NCI-H226 (cell line): ENCODE measurements at places on chromosomes 12 and 14.

DNA sequence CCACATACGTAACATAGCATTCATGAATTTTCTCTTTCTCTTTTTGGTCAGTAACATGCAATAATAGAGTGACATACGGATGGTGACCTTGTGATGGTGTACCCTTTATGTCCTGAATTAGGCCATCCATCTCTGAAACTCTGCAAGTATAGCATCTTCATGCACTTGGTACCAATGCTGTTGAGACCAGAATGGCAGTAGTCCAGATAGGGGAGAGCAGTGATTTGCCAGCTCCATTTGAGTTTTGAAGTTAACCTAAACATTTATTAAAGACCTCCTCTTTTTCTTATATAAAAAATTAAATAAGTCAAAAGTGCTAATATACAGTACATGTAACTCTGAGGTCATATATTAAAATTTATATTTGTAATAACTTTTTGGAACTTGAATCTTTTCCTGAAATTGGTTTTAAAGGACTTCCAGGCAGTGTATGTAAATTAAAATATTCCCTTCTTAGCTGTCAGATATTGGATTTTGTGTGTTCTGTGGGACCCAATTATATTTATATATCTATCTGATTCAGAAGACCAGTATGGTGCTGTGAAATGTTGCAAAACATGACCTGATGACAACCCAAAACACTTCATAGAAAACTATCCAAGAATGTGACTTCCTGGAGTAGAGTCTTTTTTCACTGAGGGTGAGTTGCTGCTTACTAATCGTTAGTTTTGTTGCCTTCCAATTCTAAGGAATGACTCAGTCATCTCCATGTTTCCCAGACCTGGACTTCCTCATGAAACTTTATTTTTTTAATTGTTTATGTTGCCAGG, 3.5 kb downstream of the ELK3 start:
- peak; percentile 83 for DNase-seq

DNA sequence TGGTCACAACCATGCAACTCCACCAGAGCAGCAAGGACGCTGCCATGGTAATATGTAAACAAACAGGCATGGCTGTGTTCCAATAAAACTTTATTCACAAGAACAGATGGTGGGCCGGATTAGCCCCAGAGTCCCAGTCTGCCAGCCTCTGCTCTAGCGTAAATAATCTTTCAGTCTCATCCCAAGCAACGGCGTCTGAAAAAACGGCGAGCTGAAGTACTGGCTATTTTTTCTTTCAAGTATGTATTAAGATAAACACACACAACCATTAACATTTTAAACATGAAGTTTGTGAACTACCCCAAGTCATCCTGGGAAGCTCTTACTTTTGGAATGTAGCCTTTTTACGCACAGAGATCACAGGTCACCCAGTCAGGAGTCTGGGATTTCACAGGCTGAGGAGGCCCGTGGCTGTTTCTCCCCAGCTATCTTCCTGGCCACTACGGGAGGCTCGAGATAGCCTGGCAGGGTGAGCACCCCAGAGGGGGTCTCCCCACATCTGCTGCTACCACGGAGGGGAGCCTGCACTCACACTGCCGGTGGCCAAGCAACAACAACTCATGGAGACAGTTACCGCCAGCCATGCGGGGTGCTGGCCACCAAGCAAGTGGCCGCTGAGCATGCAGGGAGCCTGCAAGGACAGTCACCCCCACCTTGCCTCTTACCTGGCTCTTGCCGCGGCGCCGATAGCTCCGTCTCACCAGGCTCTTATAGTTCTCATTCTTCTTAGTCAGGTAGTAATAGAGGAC, 124.6 kb downstream of the RFLNA start:
- DNase-seq = no peak

GRCh38 chr12:126418400-126418799, 1353.2 kb downstream of the AACS start:
- no peak for DNase-seq

DNA sequence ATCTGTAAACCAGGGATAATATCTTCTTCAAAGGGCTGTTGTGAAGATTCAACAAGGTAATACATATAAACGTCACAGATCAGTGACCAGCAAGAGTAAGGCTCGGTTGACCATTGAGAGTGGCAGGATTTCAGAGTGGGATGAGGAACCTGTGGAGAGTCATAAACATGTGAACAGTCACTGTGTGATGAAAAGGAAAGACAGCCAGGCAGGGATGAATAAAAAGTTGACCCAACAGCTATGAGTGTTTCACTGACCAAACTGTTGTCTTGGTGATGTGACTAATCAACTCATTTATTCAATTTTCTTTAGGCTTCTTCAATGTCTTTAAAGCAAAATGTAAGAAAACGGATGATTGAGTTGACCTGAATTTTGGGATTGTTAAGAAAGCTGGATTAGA, 8.6 kb upstream of the FRMD6 start:
- peak; percentile 51 for DNase-seq

DNA sequence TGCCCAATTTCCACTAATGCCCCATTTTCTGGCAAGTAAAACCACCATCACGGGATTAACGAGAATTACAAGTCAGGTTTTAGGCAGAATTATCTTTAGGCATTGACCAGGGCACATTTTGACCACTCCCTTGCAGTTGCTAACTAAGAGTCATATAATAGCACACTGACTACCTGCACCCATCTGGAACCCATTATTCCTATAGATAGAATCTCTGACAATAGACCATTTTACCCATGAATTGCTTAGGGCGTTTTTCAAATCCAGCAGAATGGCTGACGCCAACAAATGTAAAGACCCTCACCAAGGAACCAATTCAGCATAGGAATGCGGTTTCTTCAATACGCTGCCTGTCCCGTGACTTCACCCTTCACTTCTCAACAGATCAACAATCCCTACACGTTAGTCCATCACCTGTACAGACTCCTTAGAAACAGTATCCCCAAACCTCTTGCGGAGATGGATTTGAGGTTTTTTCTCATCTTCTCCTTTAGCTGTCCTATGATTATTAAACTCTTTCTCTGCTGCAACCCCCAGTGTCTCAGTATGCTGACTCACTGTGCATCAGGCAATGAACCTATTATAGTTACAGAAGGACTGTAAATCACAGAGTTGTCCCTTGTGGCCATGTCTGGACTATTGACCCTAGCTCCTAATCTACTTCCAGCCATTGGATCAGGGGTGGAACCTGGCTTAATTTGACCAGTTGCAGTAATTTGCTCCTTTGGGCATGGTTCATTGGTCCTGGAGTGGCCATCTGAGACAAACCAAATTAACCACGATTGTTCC, 177.3 kb upstream of the PLXNC1 start:
- DNase-seq = no peak

- peak; percentile 94 for DNase-seq
These were observed 1.9 kb upstream of the KRT79 start for GRCh38 chr12:52836042-52836466.
